ENCODE measurements at places on chromosomes 3 and 15.

GRCh38 chr3:23238578-23238977 lies 35.5 kb downstream of the UBE2E2 start:
- DNase-seq = no peak

GRCh38 chr15:88904624-88905327 lies 8.4 kb downstream of the MFGE8 start:
- no peak for DNase-seq

GRCh38 chr15:84810073-84810840 lies 6.9 kb upstream of the ALPK3 start:
- DNase-seq = no peak

DNA sequence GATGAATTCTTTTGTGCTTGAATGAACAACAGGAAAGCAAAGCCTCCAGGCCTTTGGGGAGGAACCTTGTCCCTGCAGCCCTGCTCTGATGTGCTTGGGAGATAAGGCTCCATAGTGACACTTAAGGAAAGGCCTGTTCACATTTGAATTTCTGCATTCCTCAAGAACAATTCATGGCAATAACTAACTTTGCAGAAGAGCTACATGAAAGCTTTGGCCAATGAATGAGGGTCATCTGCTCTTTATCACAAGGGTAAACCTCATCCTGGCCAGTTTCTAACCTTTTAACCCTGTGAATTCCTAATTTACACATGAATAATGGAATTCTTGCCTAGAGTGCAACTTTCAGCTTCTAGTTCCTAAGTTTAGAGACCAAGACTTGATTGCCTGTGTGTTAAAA lies 5.6 kb downstream of the PRTG start:
- no peak for DNase-seq

DNA sequence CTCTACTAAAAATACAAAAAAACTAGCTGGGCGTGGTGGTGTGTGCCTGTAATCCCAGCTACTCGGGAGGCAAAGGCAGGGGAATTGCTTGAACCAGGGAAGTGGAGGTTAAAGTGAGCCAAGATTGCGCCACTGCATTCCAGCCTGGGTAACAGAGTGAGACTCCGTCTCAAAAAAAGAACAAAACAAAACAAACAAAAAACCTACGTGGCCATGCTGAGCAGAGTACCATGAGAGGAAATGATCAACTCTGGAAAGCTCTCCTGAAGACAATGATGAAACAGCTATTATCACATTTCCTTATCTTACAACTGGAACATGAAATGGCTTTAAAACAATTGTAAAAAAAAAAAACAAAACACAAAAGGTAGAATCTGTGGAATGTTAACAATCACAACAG lies 75.2 kb downstream of the CHSY1 start:
- no peak for DNase-seq

- DNase-seq = no peak
These were observed 274.8 kb upstream of the CNTN4 start for GRCh38 chr3:1823867-1824266.

DNA sequence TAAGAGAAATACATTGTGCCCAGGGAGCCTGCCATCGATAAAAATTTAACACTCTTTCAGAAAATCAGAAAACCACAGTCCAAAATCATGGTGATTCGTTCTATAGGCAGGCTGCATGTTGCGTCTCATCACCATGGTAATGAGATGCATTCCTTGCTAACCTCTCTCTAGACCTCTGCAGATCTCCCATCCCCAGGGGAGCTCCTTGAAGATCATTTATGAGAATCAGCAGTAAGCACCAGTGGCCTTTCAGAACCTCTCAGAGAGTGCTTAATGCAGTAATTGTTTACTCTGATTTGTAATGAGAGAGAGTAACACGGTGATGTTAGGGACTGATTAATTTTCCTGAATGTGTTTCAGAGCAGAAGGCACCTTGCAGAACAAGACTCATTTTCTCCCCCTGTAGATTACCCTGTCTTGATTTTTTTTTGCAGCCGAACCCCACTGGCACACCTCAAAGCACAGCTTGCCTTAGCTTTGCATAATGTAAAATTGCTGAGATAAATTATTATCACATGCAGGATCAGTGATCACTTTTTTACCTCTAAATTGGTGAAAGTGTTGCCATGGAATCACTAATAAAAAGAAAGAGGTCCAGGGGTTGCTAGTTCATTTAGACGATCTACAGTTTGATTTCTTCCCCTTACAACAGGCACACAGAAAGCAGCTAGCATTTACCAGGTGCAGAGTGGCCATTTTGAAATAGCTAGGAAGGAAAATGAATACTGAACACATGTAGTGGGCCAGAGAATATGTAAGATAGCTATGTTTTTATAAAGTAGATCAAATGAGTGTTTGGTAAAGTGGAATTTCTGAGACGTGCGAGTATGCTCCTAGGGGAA lies 98.9 kb upstream of the CHL1 start:
- peak; percentile 72 for DNase-seq

- DNase-seq = peak; percentile 45
These were observed 157.8 kb downstream of the TIGIT start for GRCh38 chr3:114451561-114452018.

DNA sequence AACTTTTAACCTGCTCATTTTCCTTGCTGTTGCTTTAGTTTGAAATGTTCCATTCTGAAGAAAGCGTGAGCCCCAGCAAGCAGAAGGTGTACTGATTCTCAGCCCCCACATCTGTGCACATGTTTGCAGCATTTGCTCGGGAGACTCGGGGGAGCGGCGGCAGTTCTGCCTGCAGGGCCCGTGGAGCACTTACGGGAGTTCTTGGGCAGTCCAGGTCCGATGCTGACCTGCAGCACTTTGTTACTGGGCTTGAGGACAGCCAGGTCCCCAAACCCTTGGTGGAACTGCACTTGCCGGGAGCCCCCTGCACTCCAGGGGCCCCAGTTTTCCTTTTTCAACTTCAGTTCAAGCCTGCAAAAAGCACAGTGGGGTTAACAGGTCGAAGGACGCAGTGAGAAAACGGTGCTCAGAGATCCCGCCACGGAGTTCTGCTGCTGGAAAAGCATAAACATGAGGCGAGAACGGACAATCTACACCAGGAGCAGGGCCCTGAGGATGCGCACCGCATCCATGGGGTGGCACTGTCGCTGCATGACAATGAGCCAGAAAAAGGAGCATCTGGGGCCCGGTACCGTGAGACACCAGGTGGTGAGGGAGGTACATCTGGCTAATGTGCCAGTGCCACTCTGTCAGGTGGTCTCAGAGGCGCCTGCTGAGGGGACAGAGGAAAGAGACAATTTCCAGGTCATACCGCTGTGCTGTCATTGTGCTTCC lies 45.6 kb upstream of the LDHAL6B start:
- no peak for DNase-seq

- DNase-seq = no peak
These were observed 627.0 kb upstream of the TBL1XR1 start for GRCh38 chr3:177824190-177824786.

DNA sequence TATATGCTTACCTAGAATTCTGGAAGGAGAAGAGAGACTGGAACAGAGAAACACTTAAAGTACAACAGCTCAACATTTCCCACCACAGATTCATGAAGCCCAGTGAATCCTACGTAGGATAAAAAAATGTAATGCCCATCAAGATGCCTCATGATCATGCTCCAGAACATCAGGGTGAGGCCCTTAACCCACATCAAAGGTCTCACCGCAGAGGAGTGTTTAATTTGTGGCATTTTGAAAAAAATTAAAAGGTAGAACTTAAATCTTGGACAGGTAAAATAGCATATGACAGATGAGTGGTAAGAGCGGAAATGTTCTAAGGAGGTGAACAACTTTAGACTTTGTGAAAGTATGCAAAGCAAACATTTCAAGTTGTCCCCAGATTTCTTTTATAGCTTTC lies 9.7 kb upstream of the SLC6A20 start:
- no peak for DNase-seq

GRCh38 chr3:126582311-126582710 lies 23.6 kb upstream of the C3orf22 start:
- DNase-seq = no peak

DNA sequence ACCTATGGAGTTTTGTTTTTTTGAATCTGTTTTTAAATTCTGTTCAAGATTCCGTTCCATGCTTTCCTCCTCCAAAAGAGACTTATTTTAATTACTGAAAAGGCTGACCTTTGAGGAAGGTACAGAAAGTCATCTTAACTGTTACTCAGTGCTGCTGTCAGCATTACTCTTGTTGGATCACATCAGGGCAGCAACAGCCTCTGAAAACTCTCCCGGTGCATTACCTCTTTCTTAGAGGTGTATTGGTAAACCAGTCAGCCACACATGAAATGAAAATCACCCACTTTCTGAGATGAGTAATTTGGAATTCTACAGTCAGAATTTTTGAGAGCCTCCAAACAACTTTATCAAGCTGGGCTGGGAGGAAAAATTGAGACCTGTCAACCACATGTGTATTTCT lies 88.5 kb upstream of the LIMD1 start:
- no peak for DNase-seq

GRCh38 chr3:128001576-128001975 lies 50.7 kb upstream of the SEC61A1 start:
- DNase-seq = no peak

DNA sequence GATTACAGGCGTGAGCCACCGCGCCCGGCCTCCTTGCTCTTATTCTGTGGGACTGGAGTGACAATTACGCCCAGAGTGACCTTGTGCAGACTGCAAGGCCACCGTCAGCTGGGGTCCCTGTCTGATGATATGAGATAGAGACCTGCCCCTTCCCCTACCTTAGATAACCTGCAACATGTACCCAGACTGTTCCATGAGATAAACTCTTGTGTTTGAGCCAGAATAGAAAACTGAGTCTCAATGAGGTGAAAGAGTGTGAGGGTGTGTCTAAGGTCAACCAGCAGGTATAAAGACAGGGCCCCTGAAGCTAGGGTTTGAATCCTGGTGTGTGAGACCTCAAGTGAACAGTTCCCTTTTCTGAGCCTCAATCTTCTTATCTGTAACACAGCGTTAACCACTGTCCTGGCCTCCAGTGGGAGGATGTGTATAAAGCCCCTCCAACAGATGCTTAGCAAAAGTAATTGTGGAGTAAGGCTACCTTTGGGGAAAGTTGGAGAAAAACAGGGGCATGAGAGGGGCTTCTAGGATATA lies 6.0 kb downstream of the TADA3 start:
- no peak for DNase-seq

GRCh38 chr3:42376344-42376798 lies 34.0 kb downstream of the LYZL4 start:
- DNase-seq = no peak

GRCh38 chr15:31379042-31379441 lies 52.4 kb downstream of the KLF13 start:
- DNase-seq = no peak

- no peak for DNase-seq
These were observed 17.6 kb downstream of the ADAM10 start for GRCh38 chr15:58731756-58732535.

- no peak for DNase-seq
These were observed 2.7 kb downstream of the CSK start for GRCh38 chr15:74784426-74785193.

DNA sequence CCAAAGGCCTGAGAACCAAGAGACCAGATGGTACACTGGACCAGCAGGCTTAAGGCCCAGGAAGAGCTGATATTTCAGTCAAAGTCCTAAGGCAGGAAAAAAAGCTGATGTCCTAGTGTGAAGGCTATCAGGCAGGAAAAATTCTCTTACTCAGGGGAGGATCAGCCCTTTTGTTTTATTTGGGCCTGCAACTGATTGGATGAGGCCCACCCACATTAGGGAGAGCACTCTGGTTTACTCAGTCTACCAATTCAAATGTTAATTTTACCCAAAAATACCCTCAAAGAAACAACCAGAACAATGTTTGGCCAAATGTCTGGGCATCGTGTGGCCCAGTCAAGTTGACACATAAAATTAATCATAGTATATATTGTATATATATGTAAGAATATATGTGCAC lies 24.5 kb upstream of the MYRIP start:
- no peak for DNase-seq

- peak; percentile 77 for DNase-seq
These were observed 121.1 kb downstream of the MEX3B start for GRCh38 chr15:81924729-81925128.

GRCh38 chr3:144141496-144141895 lies 169.9 kb downstream of the DIPK2A start:
- no peak for DNase-seq

DNA sequence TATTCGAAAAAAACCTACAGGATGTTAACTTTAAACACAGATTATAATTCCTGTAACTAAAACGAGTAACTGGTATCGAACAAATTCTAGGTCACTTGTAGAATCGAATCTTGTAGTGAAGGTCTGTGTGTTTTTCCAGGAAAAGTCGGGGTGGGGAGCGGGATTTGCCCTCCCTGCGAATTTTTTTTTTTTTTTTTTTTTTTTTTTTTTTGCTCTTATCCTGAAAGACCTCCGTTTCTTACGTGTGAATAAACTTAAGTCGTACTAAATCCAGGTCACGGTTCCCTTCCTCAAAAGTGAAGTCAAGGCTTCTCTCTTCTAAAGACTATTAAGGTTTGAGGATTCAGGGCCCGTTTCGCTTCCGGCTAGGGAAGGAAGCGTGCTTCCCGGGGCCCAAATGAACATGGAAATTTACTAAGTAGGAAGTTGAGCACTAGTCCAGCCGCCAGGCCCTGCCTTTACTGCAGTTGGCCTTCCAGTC lies 770 bp downstream of the TBC1D5 start:
- DNase-seq = no peak

DNA sequence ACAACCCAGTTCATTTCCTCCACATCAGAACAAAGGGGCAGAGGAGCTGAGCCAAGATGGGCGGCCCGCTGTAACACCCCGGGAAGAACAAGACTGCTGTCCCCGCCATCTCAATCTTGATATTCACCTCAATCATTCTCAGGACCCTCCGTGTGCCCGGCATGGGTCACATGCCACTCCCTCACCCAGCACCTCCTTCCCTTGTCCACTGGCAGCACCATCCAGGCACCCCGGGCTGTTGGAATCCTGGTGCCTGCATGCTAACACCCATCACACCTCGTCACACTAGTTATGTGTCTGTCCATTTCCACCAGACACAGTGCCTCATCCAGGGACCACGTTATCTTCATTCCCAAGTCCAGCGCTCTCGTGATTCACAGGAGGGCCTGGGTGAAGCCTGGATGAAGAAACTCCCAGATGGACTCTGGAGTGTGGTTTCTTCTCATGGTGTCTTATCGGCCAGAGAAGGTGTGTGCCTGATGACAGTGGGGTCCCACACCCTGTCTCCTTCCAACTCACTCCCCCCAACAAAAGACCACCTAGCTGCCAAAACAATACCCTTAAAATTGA lies 16.7 kb downstream of the MEGF11 start:
- no peak for DNase-seq

DNA sequence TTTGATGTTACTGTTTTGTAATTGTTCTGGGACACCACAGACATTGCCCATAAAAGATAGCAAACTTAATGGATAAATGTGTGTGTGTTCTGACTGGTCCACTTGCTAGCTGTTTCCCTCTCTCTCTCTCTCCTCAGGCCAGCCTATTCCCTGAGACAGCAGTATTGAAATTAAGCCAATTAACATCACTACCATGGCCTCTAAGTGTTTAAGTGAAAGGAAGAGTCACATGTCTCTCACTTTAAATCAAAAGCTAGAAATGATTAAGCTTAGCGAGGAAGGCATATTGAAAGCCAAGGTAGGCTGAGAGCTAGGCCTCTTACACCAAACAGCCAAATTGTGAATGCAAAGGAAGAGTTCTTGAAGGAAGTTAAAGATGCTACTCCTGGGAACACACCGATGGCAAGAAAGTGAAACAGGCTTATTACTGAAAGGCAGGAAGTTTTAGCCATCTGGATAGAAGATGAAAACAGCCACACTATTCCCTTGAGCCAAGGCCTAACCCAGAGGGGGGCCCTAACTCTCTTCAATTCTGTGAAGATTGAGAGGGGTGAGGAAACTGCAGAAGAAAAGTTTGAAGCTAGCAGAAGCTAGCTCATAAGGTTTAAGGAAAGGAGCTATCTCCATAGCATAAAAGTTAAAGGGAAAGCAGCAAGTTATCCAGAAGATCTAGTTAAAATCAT lies 295.1 kb downstream of the CHST2 start:
- no peak for DNase-seq

Measured in DMS79 (cell line).